ENCODE measurements at places on chromosomes 7 and 10. TPM values are rescaled to one million over a fixed set of nuclear protein-coding genes. Genes with fewer than 3 reads are reported as not detected.

GRCh38 chr7:87312215-87312865 is 33.1 kb upstream of the CROT start:
- no peak for DNase-seq

- DNase-seq = no peak
Measured at GRCh38 chr7:47785923-47786556, 162.2 kb downstream of the PKD1L1 start.

Gene ADAP1
- total RNA-seq = 11.4 TPM

DNA sequence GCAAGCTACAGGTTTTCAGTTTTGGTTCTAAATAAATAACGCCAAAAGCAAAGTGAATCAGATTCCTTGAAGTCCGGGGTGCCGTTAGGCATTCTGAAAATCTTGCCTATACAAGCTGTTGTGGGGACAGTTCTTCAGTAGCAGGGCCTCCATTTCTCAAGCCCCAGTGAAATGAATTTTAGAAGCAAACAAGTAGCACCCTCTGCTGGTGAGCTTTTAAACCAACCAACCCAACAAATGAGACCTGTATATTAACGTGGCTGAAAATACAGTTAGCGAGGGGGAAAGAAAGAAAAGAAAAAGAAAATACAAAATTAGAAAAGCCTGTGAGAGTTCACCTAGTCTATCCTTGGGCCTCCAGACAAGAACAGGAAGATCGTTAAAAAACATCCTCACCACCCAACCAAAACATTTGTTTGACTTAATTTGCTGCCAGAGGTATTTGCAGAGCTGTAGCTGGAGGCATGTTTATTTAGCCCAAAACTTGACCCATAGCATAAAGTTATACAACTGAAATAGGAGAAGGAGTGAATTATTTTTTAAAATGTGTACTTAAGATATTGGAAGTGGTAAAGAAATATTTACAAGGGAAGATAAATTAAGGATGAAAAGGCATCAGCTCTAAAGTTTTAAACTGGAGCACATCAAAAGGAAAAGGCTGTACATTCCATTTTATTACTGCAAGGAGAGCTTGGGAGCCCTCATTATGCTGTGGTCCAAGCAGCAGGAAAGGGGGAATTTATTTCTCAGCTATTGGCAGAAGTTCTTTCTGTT is 98.9 kb downstream of the DYNC1I1 start:
- no peak for DNase-seq

Gene EGFR
- total RNA-seq = 61.5 TPM
